ENCODE measurements at places on chromosomes 7 and 10.

DNA sequence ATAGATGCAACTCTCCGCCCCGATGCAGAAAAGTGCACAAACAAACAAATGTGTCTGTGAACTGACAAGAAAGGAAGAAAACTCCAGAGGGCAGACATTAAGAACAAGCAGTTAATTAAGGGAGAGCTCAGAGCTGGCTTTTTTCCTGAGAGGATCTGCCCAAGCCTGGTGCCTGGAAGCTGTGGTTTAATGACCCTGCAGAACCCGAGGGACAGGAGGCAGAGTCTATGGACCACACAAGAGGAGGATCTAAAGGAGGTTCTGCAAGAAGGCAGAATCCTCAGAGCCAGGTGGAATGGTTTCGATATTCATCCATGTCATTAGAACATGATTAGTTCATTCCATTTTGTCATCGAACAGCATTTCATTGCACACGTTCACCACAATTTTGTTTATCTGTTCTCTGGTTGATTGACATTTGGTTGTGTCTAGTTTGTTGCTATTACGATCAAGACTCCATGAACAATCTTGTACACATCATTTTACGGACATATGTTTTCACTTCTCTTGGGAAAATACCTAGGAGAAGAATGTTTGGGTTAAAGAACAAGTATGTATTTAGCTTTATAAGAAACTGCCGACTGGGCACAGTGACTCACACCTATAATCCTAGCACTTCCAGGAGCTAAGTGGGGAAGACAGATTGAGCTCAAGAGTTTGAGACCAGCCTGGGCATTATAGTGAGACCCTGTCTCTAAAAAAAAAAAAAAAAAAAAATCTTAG, 560.2 kb downstream of the CALN1 start:
- DNase-seq = no peak

DNA sequence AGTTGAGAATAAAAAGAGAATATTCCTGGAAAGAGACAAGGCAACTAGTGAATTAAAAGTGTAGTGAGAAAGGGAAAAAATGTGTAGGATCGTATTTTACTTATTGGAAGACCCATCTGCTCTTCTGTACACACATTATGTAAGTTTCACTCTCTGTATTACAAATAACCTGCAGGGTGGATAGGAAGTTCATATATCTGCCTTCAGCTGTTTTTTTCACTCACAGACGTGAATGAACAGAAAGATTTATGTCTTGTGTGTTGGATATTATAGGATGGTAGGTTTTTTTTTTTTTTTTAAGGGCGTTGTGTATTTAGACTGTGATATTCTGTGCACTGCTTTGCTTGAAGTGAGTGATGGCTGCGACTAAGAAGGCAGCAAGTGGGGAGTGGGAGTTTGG, 266.5 kb downstream of the AUTS2 start:
- no peak for DNase-seq

GRCh38 chr10:33157103-33157502, 177.4 kb downstream of the NRP1 start:
- no peak for DNase-seq

- DNase-seq = no peak
Measured at GRCh38 chr10:102837230-102837721, at the start of gene CYP17A1. CYP17A1 (minus strand) TSS chr10:102837413; CDS start chr10:102837361, 52 bp downstream.

DNA sequence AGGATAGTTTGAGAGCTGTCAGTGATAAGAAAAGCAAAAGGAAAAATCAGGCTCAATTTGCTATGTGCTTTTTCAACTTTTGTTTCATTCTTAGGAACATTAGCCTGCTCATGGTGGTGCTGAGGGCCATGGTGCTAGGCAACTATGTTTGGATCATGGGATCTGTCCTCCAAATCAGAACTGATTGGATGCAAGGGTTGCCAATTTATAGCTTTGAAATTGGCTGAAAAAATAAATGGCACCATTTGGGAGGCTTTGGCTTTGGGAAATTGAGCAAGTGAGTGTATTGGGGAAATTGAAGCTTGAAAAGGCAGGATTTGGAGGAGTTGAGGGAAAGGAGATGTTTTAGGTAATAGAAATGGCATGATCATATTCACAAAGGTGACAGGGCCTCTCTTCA, 103.8 kb downstream of the CYP26A1 start:
- DNase-seq = no peak

DNA sequence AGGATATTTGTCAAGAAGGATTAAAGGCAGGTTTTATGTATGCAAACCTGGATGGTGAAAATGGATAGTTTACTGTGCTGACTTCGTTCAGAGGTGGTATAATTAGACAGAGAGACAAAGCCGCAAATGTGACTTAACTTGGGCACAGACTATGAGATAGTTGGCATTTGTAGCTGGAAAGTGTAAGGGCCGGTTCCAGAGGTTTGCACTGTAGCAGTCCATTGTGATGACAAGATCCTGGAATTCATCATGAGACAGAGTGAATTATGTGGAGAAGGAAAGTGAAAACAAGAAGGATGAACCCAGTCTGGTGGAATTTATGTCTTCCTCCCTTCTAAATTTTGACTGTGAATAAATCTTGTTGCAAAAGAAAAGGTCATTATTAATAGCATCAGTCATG, 139.0 kb downstream of the CNTNAP2 start:
- DNase-seq = no peak

DNA sequence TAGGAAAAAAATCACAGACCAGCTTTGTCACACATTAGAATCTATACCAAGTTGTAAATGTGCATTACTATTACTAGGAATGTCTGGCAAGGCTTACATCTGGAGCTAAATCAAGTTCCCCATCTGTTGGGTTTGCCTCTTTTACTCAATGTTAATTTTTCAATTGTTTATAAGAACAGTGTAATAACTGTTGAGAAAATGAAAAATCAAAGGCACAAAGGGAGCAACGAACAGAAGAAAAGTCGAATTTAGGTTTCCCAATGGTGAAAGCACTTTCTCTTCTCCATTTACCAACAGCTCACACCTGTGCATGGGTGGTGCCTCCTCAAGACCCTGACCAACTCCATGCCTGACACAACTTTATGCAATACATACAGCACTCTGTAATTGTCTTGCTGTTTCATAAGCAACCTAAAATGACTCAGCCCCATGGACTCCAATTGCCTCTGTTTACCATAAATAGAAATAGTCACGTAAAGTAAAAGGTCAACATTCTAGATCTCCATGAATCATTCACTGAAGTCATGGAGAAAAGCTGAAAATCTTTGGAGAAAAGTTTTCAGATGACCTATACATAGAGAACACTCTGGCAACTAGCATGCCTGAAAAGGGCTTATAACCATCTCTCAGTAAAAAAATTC, 95.5 kb upstream of the KCNIP2 start:
- DNase-seq = no peak

GRCh38 chr7:44772440-44772839, 23.8 kb downstream of the ZMIZ2 start:
- no peak for DNase-seq

DNA sequence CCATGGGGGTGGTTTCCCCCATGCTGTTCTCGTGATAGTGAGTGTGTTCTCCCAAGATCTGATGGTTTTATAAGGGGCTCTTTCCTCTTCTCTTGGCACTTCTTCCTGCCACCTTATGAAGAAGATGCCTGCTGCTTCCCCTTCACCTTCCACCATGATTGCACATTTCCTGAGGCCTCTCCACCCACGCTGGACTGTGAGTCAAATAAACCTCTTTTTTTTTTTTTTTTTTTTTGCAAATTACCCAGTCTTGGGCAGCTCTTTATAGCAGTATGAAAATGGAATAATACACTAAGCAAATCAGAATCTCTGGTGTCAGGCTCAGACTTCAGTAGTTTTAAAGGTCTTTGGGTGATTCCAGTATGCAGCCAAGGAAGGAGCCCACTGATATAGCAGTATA, 28.2 kb downstream of the TAS2R41 start:
- DNase-seq = no peak

DNA sequence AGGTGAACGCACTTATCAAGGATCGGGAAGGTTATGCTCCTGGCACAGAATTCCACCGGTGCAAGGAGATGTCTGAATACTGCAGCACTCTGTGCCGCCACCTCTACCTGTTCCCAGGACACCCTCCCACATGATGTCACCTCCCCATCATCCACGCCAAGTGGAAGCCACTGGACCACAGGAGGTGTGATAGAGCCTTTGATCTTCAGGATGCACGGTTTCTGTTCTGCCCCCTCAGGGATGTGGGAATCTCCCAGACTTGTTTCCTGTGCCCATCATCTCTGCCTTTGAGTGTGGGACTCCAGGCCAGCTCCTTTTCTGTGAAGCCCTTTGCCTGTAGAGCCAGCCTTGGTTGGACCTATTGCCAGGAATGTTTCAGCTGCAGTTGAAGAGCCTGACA, 11.0 kb upstream of the CLCN1 start:
- DNase-seq = no peak

DNA sequence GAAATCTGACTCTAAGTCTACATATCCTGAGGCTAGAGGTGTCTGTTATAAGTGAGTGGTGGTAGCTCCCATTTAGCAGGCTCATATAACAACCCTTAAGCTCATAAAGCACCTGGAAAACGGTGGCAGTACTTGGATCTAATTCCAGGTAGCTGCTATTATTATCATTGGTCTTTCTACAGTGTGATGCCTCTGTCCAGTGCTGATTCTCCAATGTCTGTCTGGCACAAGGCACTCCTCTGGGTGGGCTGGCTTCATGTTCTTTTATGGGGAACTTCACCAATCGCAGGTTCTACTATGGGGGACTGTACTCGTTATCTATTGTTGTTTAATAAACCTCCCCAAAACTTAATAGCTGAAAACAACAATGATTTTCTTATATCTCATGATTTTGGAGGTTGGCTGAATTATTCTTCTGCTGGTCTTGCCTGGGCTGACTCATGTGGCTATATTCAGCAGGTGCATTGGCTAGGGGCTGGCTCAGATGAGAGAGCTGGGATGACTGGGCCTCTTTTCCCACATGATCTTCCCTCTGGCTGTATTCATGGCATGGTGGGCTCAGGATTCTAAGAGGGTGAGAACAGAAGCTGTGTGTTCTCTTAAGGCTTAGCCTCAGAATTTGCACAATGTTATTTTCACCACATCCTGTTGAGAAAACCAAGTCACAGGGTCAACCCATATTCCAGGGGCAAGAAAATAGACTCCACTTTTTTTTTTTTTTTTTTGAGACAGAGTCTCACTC, 93.0 kb upstream of the PCGF5 start:
- no peak for DNase-seq

DNA sequence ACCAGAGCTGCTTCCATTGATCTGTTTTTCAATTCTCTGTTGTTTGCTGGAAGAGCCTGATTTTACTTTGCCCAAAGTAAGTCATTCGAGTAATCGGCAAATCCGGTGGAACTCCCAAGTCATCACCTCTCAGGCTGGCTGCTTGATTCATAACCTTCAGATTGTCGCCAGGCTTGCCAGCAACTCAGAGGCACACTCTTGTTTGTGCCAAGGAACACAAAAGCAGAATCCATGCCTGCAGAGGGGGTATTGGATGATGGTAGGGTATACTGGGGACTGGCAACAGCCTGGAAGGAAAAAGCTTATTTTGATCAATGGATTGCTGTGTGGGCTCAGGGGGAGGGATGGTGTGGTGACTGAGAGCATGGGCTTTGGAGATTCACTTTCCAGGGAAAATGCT, 542.4 kb downstream of the SORCS3 start:
- DNase-seq = no peak

GRCh38 chr10:73991884-73992245, 6.1 kb upstream of the VCL start:
- no peak for DNase-seq

GRCh38 chr10:93336678-93337077, 145.5 kb downstream of the MYOF start:
- DNase-seq = no peak

GRCh38 chr10:79167537-79167936, 98.8 kb downstream of the ZMIZ1 start:
- no peak for DNase-seq

- DNase-seq = no peak
Measured at GRCh38 chr10:77274046-77274795, 363.4 kb downstream of the KCNMA1 start.

DNA sequence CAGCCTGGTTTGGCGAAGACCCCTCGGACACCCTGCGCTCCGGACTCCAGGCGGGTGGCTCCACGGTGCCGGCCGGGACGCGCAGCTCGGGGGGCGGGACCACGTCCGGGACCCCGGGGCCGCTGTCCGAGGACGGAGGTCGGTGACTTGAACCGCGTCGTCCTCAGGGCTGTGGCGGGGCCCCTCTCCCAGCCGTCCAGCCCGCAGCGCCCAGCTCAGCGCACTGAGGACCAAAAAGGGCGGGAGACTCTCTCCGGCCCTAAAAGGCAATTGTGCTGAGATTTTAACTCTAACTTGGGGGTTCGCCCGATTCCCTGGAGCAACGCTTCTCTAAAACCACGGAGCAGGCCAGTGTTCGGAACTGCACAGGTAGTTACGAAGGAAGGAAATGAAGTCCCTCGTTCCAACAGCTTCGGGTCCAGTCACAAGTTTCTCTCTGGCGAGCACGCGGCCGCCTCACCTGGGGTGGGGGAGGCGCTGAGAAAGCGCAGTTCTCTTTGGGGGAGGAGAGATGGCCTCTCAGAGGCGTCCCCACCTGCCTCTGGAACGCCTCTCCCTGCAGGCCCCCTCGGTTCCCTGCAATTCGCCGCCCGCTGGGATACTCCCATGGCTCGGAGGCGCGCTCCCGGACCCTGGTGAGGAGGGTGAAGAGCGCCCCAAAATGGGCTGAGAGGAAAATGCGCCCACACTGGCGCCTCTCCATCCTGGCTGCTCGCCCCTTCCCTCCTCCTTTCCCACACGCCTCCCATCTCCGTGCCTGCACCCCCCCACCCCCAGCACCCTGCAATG, 352.7 kb downstream of the DNAJB6 start:
- no peak for DNase-seq

- DNase-seq = no peak
Measured at GRCh38 chr10:52011118-52011517, 303.0 kb upstream of the DKK1 start.

DNA sequence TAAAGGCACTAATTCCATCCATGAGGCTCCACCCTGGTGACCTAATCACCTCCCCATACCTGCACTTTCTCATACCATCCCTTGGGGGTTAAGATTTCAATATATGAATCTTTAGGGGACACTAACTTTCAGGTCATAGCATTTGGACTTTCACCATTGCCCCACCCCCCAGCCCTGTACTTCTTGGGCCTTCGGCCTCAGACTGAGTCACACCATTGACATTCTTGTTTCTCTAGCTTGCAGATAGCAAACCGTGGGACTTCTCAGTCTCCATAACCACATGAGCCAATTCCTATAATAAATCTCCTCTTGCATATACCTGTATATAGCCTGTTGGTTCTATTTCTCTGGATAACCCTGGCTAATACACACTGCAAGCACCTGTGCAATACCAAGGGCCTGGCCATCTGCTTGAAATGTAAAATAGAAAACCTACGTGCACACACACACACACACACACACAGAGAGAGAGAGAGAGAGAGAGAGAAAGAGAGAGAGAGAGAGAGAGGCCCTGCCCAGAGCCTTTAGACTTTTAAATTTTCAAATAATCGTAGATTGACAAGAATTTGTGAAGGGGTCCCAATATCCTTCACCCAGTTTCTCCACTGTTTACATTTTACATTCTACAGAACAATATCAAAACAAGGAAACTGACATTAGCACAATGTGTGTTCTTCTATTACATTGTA, 25.3 kb downstream of the ANXA8 start:
- DNase-seq = no peak

- DNase-seq = no peak
Measured at GRCh38 chr7:131961054-131961680, 404.7 kb upstream of the PODXL start.
